ENCODE measurements at places on chromosomes 6 and 20.

DNA sequence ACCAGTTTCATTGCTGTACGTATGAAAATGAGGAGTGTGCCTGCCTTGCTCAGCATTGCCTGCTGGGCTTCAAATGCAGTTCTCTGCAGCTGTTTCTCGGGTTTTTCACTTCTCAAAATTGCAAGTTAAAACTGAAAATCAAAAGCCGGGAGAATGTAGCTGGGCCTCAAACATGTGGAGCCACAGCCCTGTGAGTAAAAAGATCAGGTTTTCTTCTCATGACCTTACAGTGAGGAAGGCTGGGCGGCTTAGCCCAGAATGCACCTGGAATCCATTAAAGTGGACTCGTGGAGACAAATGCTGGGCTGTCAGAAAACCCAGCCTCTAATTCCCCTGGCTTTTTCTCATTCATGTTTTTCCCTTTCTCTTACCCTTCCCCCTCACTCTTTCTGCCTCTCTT is 34.4 kb downstream of the DSE start:
- no peak for DNase-seq

- no peak for DNase-seq
Measured at GRCh38 chr6:135380793-135381192, 116.7 kb downstream of the AHI1 start.

DNA sequence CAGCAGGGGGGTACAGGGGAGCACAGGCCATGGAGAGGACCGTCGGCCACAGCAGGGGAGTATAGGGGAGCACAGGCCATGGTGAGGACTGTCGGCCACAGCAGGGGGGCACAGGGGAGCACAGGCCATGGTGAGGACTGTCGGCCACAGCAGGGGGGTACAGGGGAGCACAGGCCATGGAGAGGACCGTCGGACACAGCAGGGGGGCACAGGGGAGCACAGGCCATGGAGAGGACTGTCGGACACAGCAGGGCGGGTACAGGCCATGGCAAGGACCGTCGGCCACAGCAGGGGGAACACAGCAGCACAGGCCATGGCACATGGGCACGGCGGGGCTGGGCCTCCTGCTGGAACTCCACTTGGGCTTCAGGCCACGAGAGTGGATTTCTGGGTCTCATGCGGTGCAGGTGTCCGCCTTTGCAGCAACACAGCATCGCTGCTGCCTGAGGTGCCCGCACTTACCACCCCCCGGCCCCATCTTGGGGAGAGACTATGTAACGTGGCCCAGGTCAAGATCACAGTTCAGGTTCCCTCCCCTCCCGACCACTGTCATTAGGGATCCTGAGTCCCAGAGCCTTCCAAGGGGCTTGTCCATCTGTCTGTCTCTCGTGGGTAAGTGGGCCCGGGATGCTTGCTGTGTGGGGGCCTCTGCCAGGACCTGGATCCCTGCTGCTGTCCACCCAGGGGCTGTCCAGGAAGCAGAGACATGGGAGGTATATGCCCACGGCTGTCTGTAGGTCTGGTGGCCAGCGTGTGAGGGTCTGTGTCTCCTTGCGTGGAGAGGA is 2.5 kb downstream of the NPBWR2 start:
- no peak for DNase-seq

- no peak for DNase-seq
Measured at GRCh38 chr6:89944181-89944755, 50.0 kb downstream of the GJA10 start.

DNA sequence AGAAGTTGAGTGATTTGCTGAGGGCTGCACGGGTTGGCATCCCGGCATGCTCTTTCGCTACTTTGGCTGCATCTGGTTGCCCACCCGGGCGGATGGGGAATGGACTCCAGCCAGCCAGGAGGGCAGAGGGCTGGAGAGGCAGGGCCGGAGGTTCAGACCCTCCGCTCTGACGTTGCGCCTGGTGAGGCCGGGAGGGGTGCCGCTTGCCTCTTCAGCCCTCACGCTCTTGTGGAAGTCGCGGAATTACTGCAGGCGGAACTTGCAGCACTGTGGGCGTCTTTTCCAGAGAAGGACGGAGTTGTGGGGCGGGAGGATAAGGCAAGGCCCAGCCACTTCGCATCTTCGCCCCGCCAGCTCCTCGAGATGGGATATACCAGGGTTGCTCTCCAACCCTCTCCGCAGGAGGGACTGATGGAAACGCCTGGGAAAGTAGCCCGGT is 656 bp downstream of the RTEL1 start:
- no peak for DNase-seq

DNA sequence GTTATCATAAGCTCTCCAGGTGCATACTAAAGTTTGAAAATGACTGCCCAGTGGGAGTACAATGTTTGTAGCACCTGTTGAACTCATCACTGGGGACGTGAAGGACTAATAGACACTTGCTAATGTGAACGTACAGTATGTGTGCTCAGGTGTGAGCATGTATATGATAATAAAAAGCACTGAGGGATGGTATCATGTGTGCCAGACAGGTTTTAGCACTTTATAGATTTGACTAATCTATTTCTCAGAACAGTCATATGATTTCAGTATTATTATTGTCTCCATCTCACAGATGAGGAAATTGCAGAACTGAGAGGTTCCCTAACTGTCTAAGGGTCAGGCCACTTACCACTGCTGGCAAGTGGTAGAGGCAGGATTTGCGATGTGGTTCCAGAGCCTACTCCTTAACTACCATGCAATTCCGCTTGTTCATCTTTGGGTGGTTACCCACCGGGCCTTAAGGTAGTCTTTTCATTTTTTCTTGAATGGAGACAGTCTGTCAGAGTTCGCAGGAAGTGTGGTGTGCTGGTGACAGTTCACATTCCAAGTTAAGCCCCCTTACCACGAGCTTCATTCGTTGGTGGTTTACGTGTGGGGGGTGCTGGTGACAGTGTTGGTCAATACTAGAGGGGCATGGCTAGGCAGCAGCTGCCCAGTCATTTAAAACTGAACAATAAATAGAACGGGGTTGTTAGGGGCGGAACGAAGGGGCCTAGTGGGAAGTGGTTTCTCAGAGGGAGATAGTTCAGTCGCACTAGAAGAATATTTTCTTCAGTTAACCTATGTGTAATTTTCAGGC is 46.8 kb downstream of the RREB1 start:
- DNase-seq = no peak

- DNase-seq = no peak
Measured at GRCh38 chr6:40796260-40797221, 209.4 kb upstream of the LRFN2 start.

DNA sequence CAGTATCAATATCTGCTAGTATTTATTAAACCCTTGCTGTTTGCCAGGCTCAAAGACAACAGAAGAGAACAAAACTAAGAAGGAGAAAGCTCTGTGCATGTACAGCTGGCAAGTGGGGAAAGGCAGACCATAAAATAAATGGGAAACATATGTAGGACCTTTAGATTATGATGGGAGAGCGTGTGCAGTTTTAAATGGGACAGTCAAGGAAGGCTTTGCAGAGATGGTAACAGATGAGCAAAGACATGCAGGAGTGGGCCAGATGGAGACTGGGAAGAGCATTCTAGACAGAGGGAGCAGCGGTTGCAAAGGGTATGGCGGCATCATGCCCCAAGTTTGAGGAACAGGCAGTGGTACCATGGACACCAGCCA is 260.0 kb downstream of the NRN1 start:
- DNase-seq = no peak

DNA sequence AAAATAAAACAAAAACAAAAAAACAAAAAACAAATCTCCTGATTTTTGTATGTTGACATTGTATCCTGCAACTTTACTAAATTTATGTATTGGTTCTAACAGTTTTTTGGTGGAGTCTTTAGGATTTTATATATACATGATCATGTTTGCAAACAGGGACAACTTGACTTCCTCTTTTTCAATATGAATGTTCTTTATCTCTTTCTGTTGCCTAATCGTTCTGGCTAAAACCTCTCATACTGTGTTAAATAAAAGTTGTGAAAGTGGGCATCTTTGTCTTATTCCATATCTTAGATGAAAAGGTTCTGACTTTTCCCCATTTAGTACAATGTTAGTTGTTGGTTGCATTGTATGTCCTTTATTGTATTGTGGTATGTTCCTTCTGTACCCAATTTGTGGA is 261.7 kb upstream of the NOX3 start:
- DNase-seq = no peak

GRCh38 chr6:166718516-166718915 is 91.5 kb upstream of the RPS6KA2 start:
- DNase-seq = no peak

- DNase-seq = no peak
Measured at GRCh38 chr6:36318690-36319435, 17.8 kb downstream of the BNIP5 start.

GRCh38 chr20:5504061-5504739 is 187.4 kb upstream of the PROKR2 start:
- DNase-seq = no peak

DNA sequence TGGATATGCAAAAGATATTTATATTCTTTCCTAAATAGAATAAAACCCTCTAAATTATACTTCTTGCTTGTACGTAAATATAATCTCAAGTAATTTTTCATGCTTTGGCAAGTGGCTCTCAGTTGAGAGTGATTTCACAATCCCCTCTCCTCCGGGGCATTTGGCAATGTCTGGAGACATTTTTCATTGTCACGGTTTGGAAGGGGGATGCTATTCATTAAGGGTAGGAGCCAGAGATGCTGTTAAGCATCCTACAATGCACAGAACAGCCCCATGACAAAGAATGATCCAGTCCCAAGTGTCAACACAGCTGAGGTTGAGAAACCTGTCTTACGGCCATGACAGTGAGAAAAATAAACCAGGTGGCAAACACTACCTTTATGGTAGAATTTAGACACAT is 75.7 kb downstream of the AGPAT4 start:
- DNase-seq = no peak

GRCh38 chr20:51312480-51312783 is 230.1 kb downstream of the NFATC2 start:
- no peak for DNase-seq
